Activated CD8-positive, alpha-beta memory T cell treated with anti-CD3 and anti-CD28 coated beads, Interleukin-2, amount 10 ng/mL, durations not matched to agents 7 days and 5 days (primary cell): ENCODE measurements at places on chromosomes 4 and X. TPM values are rescaled to one million over a fixed set of nuclear protein-coding genes. Genes with fewer than 3 reads are reported as not detected.

The F8A3 gene
- total RNA-seq, result 10.8 TPM

The FGB gene
- not detected for total RNA-seq

The ZAR1 gene
- not detected for total RNA-seq

GRCh38 chr4:1305781-1306455 is 16.2 kb downstream of the MAEA start:
- DNase-seq, result peak; percentile 70

DNA sequence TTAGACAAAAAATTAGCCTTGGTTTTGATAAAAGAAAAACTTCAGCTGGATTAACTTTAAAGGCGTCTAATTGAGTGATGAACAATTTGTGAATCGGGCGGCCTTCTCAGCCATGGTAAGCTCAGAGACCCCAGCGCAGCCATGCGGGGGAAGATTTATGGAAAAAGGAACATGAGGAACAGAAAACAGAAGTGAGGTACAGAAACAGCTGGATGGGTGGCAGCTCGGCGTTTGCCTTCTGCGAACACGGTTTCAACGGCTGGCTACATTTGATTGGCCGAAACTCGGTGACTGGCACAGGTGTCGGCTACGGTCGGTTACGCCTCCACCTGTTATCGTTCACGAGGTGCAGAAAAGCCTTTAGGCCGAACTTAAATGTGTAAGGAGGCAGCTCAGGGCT is 401.4 kb upstream of the FAT1 start:
- no peak for DNase-seq

DNA sequence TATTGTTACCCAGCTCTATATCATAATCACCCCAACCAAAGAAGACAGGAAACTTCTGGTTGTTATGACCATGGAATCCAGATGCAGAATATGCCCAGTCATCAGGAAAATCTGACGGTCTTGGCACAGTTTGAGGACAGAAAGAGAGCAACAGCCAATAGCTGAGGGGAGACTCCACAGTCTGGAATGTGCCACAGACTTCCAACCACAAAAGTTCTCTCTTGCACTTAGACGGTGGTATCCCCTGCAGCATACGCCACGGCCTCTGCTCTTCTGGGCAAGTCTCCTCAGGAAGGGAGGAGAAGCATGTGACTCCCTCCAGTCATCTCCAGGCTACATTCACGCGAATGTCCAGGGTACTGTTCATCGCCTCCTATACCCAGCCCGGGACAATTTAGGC is 18.4 kb downstream of the ZNF827 start:
- no peak for DNase-seq

GRCh38 chr4:3197366-3198105 is 51.4 kb upstream of the MSANTD1 start:
- DNase-seq, result no peak

GRCh38 chrX:51336584-51336983 is 4.0 kb downstream of the NUDT10 start:
- DNase-seq, result peak; percentile 40

DNA sequence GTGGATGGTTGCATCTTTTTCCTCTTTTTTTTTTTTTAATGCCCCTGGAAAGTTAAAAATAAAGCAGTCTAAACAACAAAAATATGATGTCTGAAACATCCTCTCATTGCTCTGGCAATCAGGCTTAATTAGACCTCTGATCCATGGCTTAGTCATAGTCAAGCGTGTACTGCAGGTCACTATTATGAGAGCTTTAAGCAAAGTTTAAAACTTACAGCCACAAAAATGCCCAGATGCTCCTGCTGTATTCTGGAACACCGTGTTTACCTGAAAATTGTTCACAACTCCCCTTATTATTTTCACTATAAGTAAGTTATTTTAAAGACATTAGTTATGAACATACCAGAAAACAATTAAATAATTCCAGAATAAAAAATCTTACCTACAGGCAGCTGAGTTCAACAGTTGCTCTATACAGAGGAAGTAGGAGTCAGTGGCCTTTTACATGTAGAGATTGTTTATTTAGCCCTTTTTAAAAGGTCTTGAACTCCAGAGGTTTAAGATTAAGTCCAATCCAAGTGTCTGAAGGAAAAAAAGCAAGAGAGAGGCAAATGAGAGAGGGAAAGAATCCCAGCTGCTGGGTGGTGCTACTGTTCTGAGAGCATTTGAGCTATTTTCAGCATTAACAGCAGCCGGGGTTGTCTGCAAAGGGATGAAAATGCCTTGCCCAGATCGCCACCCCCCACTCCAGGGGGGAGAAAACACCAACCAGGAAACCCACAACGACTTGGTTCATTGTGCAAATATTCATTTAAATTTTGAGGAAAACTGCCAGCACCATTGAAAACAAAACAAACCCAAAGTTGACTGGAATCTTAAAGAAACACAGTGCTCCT is 36.9 kb downstream of the SORBS2 start:
- no peak for DNase-seq

DNA sequence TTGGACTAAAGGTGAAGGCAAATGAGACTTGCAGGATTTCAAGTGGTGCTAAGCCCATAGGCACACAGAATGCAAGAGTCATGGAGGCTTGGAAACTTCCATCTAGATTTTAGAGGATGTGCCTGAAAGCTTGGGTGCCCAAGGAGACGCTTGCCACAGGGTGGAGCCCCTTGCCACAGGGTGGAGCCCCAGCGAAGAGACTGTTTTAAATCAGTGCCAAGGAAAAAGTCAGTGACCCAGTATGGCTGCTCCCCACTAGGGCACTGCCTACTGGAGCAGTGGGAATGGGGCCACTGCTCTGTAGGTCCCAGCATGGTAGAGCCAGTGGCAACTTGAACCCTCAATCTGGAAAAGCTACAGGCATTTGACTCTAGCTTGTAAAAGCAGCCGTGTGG is 794.2 kb upstream of the LCORL start:
- DNase-seq, result no peak

DNA sequence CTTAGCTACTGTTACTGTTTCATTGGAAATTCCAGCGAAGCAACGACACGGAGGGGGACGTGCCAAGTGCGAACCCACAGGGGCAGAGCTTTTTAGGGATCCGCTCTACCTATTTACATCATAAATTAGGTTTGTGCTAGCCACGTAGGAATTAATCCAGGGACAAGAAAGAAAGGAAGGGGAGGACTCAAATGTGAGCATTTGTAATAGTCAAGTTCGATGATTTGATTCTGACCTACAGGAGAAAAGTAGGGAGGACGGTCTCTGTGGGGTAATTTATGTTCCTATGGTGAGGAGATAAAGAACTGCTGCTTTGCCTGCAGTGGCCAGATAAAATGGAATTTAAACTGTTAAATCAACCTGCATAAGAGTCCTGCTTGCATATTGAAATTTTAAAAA is 1.7 kb downstream of the INTS6L start:
- DNase-seq, result no peak
